ENCODE measurements at places on chromosomes 7 and 10.
A peak's percentile ranks its signal among the peaks of the same experiment; 100 is the strongest.

- DNase-seq: no peak
These were observed 84.1 kb upstream of the PPIF start for GRCh38 chr10:79262959-79263746.

DNA sequence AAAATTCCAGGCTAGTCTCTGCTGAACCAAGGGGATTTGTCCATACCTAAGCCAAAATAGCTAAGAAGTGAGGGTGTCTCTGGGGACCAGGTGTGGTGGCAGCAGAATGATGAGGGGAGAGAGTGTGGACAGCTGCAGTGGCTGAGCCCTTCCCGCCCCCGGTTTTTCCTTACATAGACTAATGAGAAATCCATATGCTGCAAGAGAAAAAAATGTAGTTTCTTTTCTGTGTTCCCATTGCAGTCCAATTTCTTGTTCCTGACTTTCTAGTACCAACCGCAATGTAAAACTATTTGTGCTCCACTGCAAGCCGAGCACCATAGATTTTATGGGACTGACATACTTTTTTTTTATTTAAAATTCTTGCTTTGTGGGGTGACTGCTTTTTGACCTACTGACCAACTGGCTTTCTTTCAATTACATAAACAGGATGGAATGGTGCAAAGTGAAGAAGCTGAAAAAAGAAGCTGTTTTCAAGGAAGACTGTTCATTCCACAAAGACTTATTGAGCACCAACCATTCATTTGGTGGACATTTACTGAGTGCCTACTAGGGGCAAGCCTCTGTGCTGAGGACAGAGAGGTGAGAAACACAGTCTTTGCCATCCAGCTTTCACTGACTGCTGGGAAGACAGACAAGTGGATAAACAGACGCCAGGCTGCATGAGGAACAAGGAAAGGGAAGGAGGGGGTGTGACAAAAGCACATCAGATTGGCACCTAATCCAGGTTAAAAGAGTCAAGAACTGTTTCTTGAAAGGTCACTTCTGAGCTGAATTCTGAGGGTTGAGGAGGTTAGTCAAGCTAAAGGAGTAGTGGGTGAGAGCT is 9.8 kb downstream of the CEP41 start:
- DNase-seq: peak; percentile 6

- no peak for DNase-seq
These were observed 242.2 kb downstream of the TSPAN12 start for GRCh38 chr7:120615703-120616102.

DNA sequence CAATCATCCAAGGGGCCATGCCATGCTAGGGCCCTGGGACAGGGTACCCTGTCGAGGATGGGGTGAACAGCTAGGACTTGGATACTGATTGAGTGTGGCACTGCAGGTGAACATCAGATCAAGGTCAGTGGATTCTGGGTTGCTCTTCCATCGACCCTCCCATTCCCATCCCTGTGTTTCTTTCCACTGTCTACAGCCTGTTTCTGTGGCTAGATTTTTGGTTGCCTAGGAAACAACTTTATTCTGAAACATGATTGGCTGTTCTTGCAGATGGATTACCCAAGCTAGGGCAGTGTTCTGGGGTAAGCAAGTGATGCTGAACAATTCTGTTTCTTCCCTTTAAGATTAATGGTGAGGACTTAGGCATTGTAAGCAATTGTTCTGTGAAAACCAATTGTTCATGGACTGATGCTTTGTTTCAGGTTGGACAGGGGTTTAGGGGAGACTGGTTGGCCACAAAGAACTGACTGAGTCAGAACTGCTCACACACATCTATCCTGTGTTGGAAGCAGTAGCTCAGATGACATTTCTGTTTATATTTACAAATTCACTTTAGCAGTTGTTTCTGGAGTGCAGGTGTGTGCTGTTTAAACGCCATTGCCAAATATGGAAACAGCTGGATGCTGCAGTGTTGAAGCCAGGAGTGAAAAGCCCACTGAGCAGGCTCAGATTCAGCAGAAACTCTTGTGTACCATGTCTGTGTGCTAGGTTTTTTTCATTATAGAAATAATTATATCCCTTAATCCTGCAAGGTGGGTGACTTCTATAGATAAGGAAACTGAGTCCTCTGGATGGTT is 102.3 kb upstream of the BTBD16 start:
- no peak for DNase-seq

GRCh38 chr7:1681581-1681980 is 11.5 kb downstream of the ELFN1 start:
- DNase-seq: no peak

- no peak for DNase-seq
These were observed 166.4 kb downstream of the CHN2 start for GRCh38 chr7:29360633-29361625.

DNA sequence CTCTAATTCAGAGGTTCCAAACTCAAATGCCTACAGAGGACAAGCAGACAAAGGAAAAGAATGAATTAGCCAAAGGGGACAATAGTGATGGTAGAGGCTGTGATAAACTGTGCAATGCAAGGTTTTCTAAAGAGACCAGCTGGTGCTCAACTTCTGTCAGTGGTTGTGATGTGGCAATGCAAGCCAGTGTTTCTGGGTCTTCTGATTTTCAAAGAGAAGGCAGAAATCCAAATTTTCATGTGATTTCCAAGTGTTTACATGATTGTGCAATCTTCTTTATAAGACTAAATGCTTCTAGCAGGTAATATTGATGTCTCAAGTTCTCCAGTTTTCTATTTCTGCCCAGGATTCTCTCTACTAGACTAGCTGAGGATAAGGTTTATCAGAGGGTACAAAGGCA is 135.9 kb downstream of the PCDH15 start:
- no peak for DNase-seq

GRCh38 chr7:4343272-4344247 is 338.5 kb upstream of the FOXK1 start:
- no peak for DNase-seq

DNA sequence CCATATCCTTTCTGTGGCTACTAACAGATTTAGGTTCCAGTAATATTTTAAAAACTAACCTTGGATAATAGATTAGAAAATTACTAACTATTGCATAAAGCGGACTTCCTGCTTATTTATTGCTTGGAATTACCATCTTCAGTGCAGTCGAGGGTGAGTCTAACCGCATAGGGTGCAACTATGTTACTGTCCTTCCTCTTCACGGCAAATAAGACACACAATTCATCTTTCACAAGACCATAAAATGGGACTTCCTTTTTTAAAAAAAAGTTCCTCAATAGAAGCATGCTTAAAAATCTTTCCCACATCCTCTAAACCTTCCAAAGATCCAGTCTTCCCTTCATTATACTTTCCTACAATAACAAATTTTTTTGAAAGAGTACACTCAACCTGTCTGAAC is 2.1 kb downstream of the SLC25A40 start:
- no peak for DNase-seq

- no peak for DNase-seq
These were observed 2.6 kb downstream of the ADIRF start for GRCh38 chr10:86970982-86971231.

- DNase-seq: no peak
These were observed 1.1 kb downstream of the YAE1 start for GRCh38 chr7:39567294-39567693.

GRCh38 chr7:150379441-150380379 is 580 bp downstream of the ZNF775 start:
- DNase-seq: no peak

- no peak for DNase-seq
These were observed 402.6 kb downstream of the SORCS1 start for GRCh38 chr10:106761906-106762305.

- DNase-seq: no peak
These were observed 40.0 kb downstream of the CUX1 start for GRCh38 chr7:101857358-101857811.

DNA sequence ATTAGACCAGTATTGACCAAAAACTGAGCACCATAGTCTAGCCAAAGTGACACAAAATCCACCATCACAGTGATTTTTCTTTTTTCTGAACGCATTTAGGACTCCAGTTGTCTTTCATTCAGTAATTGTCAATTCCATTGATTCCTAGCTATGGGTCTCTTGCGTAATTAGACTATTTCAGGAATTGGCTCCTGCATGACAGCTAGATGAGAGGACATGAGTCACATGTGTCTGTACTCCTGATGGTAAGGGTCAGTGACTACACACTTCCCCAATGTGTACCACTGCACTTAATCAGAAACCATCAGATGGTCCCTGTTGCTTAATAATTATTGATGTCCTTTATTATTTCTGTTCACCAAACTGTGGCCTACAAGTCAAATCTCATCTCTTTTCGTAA is 469.5 kb downstream of the POM121L12 start:
- no peak for DNase-seq

GRCh38 chr10:85224366-85224940 is 896.1 kb downstream of the CCSER2 start:
- no peak for DNase-seq

DNA sequence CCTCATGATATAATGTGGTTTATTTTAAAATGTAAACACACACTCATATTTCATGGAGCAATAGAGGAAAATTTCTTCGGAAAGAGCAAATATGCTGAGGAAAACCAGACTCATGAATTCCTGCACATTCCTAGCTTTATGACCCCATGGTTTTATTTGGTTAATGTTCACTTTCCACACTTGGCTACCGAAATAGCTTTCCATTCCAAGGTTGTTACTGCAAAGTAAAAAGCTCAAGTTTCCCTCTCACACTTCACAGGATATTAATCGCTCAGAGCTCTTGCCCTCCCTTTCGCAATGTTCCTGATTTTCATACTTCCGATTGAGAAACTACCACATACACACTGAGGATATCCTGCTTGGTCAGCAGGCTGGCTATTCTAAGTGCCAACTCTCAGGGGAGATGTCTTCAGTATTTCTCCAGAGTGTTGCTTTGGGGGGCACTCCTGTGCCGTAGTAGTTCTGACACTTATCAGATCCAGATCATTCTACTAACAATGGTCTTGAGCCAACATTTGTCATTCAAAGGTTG is 77.5 kb upstream of the STEAP1B start:
- DNase-seq: peak; percentile 100

DNA sequence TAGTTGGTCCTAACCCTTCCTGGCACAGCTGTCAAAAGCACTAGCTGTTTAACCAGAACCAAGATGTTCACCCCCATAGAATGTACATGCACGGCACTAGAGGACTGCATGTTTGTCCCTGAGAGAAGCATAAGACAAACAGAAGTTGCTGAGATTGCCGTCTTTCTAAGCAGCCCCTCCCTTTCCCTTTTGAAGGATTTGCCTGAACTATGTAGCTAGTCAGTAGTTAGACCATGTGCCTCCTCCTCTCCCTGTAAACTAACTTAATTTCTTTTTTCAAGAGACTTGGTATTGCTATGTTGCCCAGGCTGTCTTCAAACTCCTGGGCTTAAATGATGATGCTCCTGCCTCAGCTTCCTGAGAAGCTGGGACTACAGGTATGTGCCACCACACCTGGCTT is 40.7 kb downstream of the TBC1D12 start:
- no peak for DNase-seq

- DNase-seq: no peak
These were observed 1.2 kb upstream of the PLCE1 start for GRCh38 chr10:93992400-93993030.

DNA sequence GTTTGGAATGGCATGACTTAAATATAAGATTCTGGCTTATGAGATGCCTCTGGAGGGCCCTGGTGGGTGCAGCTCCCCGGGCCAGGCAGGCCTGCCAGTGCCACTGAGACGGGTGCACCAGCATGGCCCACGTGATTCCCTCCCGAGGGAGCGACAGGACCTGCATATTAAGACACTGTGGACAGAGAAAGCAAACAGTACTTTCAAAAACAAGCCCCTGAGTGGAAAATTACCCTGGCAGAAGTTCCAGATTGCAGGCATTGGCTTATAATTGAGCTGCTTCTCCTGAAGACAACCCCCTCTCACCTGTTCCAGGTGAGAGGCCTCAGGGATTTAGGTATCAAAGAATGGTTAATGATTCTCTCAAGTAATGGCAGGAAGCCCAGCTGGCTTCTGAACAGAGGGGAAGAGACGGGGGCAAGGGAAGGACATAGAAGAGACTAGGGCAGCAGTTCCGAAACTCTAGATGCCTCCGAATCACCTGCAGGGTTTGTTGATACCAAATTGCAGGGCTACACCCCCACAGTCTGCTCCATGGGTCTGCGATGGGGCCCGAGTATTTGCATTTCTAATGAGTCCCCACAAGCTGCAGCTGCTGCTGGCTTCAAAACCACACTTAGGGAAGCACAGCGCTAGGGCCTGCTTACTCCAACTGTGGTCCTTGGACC is 66.0 kb upstream of the DOCK1 start:
- no peak for DNase-seq

DNA sequence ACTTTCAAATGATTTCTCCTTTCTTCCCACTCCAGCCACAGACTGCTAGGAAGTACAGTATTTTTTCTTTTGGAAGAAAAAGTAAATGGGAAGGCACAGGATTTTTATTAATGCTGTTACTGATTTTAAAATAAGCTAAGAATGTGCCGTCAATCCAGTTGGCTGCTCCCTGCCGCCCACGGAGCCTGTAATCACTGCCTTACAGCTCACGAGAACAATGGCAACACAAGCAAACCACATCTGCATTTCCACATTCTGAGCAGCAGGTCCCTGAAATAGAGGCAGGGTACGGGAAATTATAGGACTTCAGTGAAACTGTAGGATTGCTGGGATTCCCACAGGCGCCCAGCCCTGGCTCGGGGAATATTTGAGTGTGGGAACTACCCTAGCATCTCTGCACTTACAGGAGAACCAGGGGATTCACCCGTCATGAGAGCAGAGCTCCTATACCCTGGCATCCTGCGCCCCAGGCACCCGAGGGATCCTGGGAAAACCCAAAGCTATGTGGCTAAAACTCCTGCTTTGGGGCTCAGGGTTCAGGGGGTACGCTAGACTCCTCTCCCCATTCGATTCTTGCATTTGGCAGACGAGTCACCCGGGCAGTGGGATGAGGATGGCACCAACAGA is 72.9 kb upstream of the TNS3 start:
- peak; percentile 16 for DNase-seq

DNA sequence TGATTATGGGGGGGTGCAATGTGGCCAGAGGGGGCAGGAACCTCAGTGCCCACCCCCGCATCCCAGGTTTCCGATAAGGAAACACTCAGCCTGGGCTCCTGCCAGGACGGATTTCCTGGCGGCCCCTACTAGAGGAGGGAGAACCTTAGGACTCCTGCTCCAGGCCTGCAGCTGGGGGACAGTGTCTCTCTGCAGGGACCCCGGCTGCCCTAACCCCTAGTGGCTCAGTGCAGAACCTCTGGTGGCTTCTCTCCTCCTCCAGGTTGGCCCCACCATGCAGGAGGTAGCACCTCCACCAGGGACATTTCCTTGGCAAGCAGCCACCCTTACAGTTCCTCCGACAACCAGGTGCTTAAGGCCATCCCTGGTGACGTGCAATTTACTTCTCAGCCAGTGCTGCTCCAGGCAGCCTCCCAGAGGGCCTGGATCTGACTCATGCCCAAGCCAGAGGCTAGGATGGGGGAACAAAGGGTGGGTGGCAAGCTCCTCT is 31.9 kb downstream of the SH2B2 start:
- DNase-seq: no peak

- DNase-seq: no peak
These were observed 124.3 kb upstream of the PPP2R2D start for GRCh38 chr10:131776496-131776895.
